ENCODE measurements at places on chromosomes 12 and 14.

GRCh38 chr12:3380200-3381043, 110.6 kb upstream of the PRMT8 start:
- no peak for DNase-seq

DNA sequence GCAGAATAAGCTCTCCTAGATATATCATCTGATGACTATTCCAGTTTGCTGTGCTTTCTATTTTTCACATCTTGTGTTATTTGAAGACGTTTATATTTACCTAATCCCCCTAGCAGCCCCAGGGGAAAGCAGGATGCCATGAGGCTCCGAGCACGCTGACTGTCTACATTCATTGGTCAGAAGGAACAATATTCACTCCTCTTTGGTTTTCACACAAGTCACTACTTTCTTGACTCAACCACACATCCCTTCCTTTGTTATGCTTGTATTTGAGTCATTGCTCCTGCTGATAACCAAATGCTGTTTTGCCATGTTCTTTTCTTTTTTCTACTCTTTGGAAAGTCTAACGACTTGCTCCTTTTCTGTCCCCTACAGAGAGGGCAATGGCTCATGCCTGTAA, 86.5 kb upstream of the SLC38A2 start:
- DNase-seq, result no peak

DNA sequence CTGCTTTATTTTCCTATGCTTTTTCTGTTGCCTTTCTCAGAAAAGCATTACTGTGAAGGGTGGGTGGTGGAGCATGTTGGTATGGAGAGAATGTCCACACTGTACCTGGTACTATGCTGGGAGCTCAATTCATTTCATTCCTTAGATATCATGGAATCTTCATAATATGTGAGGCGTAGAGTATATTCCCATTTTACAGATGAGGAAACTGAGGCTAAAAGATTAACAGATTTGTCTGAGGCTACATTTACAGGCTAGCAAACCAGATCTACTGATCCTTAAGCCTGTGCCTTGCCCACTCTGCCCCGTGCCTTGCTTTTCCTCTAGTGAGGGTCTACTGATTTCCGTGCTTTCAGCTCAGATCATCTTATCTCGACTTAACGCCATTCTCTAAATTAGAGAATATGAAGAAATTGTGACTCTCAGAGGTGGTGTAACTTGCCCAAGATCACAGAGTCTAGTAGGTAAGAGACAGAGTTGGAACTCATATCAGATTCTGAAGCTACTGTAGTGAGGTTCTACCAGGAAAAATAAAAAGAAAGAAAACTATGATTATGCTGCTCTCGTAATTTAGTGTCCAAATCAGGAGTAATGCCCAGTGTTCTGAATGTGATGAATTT, 5.5 kb downstream of the GLRX5 start:
- DNase-seq, result no peak

GRCh38 chr12:108798551-108799221, 58.7 kb downstream of the SSH1 start:
- no peak for DNase-seq

DNA sequence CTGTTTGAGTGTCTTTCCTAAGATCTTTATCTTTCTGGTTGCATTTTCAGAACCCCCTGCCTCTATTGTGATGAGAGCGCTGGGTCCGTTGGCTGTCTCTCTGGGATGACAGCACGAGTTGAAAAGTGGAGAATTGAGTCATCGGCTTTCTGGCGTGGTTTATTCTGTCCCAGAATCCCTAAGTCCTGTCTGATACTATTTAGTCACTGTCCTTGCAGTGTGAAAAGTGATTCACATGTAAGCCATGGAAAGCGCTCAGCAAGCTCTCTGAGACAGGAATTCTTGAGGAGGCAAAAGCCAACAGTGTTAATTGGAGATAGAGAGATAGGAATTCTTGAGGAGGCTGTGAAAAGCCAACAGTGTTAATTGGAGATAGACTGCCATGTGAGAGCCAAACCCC, 121.7 kb downstream of the CHST11 start:
- DNase-seq, result no peak

- DNase-seq, result no peak
Observed at GRCh38 chr14:31543969-31544799, 17.0 kb upstream of the NUBPL start.

GRCh38 chr14:102095871-102096568, 9.2 kb upstream of the HSP90AA1 start:
- DNase-seq, result no peak

DNA sequence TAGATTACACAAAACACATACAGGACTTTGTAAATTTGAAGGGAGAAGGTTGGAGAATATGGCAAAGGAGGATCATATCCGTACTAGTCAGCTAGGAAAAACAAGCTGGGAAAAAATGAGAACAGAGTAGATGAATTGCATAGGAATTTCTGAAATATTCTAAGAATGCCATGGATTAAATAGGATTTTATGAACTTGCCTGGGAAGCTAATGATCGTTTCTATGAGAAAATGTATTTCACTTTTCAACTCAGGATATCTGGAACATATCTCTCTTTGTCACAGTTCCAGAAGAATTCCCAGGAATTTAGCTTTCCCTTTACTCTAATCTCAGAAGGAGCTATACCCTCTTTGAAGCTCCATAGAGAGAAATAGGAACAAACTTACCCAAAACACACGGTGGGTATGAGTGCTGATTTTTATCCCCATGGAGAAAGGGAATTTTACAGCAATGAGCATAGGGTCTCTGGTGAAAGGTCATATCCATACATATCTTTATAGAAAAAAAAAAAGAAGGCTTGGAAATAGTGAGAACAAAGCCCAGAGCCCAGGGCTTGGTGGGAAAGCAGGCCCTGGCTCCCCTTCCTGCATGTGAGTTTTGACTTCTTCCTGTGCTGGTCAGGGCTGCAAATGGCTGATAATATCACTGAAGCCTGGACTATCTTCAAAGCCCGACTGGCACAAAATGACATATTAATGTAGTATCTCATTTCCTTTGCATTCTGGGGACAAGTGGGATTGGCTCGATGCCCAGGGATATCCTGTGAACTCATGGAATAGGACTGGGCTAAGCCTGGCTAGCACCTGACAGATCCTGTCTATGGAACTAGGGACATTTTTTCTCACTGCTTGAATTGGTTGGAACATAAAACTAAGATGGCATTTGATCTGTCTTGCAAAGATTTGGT, 136.3 kb downstream of the AEBP2 start:
- DNase-seq, result no peak

DNA sequence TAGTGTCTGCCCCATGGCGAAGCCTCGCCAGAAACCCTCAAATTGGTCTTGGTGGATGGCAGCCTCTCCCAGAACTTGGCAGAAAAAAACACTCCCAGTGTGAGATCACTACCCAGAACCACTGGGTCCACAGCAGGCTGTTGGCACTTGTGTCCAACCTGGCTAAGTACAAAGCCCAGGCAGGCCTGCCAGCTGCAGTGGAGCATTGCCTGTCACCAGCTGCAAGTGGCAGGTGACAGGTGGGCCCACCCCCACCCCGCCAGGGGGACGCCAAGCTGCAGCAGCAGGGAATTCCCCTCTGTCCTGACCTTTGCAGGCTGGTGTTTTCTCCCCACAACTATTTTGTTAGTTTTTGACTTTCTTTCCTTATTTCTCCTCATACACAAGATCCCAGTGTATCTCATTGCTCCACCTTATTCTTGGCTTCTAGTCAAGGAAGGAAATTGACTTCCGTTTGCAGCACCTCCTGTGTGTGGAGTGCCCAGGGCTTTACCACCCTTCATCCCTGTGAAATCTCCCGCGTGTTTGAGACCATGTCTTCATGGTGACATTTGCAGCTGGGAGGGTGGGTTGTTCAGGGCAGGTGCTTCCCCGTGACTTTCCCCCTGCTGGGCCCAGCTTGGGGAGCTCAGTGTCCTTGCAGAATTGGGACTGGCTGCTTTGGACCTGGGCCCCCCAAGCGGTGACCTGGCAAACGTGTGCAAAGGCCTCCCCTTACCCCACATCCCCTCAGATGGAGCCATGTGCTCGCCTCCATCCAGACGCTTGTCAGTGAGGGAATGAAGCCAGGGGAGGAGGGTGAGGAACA, 73.8 kb upstream of the RIN3 start:
- DNase-seq, result no peak

GRCh38 chr12:120760349-120761254, 35.0 kb downstream of the ACADS start:
- no peak for DNase-seq

DNA sequence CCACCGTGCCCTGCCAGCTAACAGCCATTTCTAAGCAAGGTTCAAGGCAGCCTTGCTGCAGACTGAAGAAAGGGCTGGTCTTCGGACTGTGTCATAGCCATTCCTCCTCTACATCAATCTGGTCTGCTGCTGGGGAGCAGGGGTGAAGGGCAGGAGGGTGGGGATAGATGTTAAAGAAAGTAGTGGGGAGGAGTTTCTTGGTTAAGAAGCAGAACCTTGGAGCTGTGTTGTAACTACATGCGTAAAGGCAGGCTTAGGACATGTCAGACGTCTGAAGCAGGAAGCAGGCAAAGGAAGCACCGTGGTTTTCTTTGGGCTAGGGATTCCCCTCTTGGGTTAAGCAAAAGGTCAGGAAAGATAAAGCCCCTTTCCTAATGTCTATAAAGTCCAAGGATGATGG, 18.1 kb upstream of the NEK9 start:
- DNase-seq, result no peak

DNA sequence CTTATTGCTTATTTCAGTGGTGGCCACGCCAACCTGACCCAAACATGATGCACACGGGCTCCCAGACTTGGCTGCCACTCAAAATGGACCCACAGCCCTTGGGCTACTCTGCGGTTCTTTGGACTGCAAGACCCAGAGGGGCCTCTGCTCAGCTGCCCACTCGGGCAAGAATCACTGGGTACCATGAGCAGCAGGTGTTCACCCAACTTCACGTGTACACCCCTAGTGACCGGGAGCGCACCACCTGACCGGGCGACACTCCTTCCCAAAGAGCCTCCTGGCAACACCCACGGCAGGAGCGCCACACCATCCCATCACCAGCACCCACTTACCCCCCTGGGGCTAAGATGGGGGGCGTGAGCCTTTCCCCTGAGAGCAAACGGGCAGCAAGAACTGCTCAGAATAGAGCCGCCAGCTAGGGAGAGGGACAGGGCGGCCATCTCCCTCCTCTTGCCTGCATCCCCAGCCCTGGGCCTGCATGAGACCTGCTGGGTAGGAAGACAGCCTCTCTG, 32.0 kb downstream of the CCNK start:
- DNase-seq, result no peak

DNA sequence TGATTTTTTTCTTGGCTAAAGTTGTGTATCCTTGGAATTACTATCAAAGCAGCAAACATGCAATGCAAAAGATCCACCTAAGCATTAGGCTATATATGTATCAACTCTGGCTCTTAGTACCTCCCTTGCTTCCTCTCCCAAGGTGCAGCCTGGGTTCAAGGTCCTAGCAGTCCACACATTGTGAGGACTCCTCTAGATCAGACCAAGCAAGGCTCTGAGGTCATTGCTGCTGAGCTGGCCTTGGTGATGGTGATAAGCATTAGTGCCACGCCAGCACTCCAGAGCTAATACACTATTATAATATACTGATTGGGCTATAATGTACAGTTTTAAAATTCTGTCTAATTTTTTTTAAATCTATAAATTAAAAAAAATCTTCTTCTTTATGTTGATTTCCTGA, 196.9 kb upstream of the BTG1 start:
- DNase-seq, result no peak

DNA sequence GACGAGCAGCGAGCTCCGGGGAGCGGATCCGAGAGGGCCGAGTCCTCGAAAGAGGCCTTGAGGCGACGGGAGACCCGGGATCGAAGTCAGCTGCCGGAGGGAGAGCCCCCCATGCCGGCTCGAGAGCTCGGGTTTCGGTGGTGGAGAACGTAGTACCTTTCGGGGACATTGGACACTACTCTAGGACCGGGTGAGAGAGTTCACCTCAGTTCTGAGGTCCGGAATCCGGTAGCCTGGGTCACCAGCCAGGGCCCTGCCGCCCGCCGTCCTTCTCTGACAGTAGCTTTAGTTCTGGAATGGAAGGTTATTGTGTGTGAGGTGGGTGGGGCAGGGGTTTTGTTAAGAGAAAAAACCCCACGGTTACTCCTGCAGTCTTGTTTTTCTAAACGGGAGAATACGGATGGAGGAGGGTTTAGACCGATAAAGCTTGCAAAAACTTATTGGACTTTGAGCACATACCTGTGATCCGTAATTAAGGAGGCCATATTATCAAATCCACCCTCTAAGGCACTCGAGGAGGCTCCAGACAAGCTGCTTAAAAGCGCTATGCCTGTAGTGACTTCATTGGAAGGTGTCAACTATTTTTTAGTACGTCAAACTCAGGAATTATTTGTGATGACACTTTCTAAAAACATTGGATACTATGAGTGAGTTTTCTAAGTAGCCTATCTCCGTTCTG, 765 bp downstream of the SCYL2 start:
- DNase-seq, result no peak

DNA sequence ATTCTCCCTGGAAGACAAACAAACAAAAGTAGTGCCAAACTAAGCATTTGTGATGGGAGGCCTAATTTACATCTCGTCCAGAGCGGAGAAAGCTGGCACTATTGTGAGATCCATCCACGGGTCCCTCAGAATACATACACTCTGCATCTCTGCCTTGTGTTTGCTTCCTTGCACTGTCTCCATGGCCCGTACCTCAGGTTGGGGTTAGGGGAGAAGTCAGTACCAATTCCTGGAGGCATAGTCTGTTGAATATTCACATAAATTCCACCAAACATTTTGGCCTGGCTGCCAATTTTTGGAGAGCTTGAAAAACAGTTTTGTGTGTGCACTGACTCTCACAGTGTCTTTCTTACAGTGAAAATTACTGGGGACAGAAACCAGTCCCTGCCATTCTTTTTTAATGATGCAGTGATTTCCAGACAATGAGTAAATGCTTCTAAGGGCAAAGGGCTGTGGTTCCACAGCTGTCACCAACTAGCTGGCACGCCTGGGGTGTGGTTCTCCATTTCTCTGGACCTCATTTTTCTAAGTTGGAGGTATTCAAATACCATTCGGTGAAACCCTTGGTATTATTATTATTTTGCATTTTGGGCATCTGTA, 119.7 kb upstream of the HIF1A start:
- no peak for DNase-seq

GRCh38 chr12:28844718-28845117, 304.4 kb upstream of the FAR2 start:
- DNase-seq, result no peak

- DNase-seq, result no peak
Observed at GRCh38 chr12:83016218-83016835, 329.6 kb downstream of the TMTC2 start.
